ENCODE measurements at places on chromosomes 2 and 18. TPM values are rescaled to one million over a fixed set of nuclear protein-coding genes. Genes with fewer than 3 reads are reported as not detected.

The GKN1 gene
- not detected for total RNA-seq

The APLF gene
- 0.67 TPM for total RNA-seq

The ESPNL gene
- total RNA-seq = 0.04 TPM

The GDF7 gene
- not detected for total RNA-seq

The ACOXL gene
- total RNA-seq = 0.31 TPM

The NOP58 gene
- total RNA-seq = 135 TPM

The TMEFF2 gene
- not detected for total RNA-seq

The STON1 gene
- 0.98 TPM for total RNA-seq

The CTAGE1 gene
- not detected for total RNA-seq

The STARD6 gene
- total RNA-seq = not detected

The CYP27C1 gene
- total RNA-seq = not detected

The ANKRD29 gene
- not detected for total RNA-seq

The SP100 gene
- 30.9 TPM for total RNA-seq
